Suppressor macrophage treated with lipopolysaccharide for 4 hours (primary cell): ENCODE measurements at places on chromosomes 5 and 9.

GRCh38 chr9:16755467-16756160 lies 114.9 kb downstream of the BNC2 start:
- no peak for DNase-seq

DNA sequence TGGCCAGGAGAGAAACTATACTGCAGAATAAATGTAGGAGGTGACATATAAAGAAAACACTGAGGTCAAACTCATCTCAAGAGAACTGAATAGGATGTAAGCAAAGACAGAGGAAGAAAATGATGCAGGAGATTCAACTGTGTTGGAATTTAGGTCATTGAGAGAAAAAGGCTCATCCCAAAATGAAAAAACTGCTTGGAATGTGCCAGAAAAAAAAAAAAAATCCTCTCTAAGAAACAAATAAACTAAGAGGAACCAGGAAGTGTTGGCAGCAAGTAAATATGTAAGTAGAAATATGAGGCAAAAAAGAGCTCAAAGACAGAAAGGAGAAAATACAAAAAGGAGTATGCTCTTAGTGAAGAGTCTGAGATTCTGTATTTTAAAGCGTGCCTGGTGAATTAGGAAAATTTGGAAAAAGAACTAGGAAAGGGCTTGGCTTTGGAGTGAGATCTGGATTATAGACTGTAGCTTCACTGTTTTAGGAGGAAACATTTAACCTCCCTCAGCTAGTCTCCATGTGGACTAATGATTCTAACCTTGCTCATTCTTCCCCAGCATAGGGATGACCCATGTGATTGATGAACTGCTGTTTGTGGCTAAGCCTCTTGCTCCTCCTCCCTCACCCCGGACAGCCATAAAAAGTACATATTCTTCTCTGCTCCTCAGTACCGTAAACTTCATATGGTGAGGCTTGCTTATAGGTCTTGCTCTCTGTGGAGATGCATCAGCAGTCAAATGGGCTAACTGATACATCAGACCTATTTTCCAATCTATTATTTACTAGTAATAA lies 185.6 kb upstream of the POU5F2 start:
- no peak for DNase-seq

DNA sequence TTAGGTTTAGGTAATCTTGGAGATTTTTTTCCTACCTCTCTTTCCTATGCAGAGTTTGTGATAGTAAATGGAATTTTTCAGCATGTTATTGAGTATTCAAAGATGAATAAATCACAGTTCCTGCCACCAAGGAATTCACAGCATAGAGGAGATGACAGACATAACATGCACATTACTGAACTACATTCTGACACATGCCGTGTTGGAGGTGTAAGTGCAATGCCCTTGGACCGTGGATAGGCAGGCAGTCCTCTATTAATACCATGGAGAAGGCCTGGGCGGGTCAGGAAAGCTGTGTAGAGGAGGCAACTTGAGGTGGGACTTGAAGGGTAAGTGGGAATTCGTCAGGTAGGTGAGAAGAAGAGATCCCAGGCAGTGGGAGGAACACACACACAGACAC lies 43.9 kb downstream of the MCCC2 start:
- DNase-seq, result no peak

DNA sequence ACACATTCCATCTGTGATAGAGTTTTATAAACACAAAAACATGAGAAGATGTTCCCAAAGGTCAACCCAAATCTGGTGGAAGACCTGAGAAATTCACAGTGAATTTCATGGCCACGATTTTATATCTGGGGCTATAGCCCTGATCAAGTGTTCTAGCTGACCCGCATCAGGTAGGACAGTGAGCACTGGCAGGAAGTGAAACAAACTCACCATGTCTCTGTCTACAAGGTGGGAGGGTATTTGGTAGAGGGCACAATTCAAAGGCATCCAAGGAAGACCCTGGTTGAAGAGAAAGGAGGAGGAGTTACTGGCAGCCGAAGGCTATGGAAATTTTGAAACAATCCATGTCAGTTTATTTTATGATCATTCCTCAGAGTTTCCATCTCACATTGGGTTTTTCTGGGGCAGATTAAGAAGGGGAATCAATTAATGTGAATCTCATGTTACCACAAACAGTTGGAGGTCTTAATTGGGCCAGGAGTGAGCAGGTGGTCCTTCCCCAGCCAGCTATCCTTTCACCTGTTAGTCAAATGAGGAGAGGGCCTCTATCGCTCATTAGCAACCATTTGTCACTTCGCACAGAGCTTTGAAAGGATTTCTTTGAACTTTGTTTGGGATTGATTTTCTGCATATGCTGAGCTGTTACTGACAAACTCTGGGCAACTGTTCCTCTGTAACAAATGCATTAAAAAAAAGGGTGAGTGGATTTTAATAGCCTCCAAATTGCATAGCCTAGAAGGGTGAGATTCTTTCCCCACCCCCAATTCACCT lies 612.0 kb upstream of the CLINT1 start:
- no peak for DNase-seq

- DNase-seq, result no peak
Measured at GRCh38 chr5:1014781-1015221, 6.2 kb downstream of the NKD2 start.

- no peak for DNase-seq
Measured at GRCh38 chr9:116145036-116145435, 8.6 kb upstream of the PAPPA start.

- peak; percentile 6 for DNase-seq
Measured at GRCh38 chr5:16975950-16976624, 40.0 kb upstream of the MYO10 start.

DNA sequence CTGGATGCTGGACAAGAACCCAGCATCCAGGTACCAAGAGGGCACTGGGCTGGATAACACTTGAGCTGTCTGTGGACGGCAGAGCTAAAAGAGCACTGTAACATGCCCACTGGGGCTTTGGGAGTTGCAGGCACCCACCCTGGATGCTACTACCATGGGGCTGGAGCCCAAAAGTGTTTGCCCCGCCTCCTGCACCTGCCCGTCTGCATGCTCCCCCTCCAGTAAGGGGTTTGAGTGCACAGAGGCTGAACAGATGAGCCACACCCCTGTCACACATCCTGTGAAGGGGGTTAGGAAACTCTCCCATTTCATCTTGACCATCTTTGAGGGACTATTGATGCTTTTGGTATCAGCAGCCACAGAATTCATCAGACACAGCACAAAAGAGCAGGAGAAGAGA lies 69.0 kb downstream of the LIX1 start:
- DNase-seq, result no peak

DNA sequence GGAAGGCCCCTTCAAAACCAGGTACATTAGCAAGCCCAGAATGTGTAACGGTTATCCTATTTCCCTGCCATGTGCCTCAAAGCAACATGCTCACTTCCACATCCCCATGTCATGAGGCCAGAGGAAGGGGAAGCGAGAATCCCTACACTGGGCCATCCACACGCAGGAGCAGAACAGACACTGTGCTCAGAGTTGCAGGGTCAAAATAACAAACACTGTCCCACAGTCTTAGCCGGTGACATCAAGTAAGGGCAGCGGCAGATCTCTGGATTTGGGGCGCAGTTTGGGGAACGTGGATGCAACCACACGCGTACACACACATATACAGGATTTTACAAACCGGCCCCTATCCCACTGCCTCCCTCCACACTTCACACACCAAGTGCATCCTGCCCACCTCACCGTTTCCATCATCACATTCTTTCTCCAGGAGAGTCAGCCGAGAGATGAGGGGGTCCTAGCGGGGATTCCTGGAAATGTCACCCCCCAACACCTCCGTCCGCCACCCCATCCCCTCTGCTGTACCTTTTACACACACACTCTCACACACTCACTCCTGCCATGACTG lies 776 bp downstream of the APBA1 start:
- peak; percentile 71 for DNase-seq
